ENCODE measurements at places on chromosomes 6 and 20.

- H3K4me1 ChIP-seq: no peaks in the 10 kb centered on the region
- H3K4me3 ChIP-seq: no peak overlapping the region
- H3K36me3 ChIP-seq: no peaks in the 10 kb centered on the region
- no peak for DNase-seq
- no peak overlapping the region for H3K27ac ChIP-seq
Observed at GRCh38 chr6:55512904-55513303, 66.1 kb downstream of the HMGCLL1 start.

DNA sequence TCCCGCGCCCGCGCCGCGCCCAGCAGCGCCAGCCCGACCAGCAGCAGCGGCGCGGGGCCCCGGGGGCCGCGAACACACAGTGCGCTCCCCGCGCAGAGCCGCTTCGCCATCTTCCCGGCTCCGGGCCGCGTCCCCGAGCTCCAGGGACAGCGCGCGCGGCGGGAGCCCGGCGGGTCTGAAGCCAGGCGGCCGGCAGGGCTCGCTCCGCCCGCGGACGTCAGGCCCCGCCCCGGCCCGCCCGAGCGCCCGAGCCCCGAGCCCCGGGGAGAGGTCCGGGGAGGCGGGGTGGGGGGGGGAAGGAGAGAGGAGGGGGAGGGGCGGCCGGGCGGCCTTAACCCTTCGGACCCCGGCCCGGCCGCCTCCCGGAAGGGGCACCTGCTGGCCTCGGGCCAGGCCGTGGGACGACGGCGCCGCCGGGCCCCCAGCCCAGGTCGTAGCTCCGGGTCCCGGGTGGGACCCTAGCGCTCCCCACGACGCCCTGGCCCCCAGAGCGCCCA is at the start of gene LAMA5:
TSS of gene LAMA5 (minus strand) at position 177 of the 497 bp plus-strand sequence. CDS start at position 110, 67 bp downstream.
- no peaks in the 10 kb centered on the region for H3K36me3 ChIP-seq
- no peak within 1 kb of the TSS for H3K27ac ChIP-seq
- peaks cover 49% of the 10 kb centered on the region for H3K27me3 ChIP-seq
- peaks cover 26% of the 10 kb centered on the region for H3K4me1 ChIP-seq
- peak within 1 kb of the TSS; percentile 40 for H3K4me3 ChIP-seq
- DNase-seq: no peak

DNA sequence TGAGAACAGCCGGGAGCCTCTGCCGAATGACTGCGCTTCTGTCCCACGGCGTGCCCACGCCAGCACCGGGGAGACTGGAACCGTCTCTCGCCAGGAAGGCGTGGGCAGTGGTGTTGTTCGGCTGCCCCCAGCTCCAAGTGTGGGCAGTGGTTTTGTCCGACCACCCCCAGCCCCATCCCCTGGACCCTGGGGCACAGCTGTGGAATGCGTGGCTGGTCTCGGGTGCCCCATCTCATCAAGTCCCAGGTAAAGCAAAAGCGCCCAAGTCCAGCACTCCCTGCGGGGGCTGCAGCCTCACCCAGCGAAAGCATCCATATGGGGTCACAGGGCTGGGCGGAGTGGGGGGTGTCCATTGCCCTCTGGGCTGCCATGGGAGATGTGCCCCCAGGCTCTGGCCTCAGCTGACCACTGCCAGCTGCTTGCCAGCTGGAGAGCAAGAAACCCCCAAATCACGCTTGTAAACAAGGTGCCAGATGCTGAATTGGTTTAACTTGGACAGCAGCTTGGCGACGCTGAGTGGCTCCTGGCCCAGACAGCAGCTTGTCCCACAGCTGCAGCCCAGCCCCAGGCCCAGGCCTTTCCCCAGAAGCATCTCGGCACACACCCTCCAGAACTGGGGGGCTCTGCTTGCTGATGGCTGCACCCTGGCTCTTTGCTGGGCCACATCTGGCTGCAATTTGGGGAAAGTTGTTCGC is 4.5 kb downstream of the CABLES2 start:
- no peak overlapping the region for H3K4me3 ChIP-seq
- H3K4me1 ChIP-seq: peaks cover 26% of the 10 kb centered on the region
- DNase-seq: no peak
- H3K27ac ChIP-seq: no peak overlapping the region

DNA sequence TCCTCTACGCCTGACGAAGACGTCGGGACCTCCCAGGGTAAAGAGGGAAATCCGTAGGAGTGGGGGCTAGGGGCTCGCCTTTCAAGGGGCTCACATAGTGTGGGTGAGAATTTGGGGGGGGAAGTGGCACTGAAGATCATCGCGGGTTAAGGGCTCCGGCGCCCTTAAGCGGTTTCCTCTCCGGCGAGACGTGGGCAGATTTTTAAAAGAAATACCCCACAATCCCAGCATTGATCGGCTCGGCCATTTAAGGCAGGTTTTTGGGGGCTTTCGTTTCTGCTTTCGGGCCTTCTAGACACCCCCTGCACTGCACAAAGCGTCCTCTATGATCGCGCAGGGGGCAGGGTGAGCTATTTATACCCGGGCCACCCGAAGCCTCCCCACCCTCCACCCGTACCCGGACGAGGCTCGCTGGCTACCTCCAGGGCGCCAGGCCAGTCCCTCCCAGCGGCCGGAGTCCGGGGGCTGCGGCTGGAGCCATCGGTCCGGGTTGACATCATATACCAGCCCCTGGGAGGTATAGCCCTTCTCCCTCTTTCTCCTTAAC is 1.2 kb downstream of the NKX2-2 start:
- no peak overlapping the region for H3K27ac ChIP-seq
- no peak for DNase-seq
- peak overlapping the region; percentile 28 for H3K4me3 ChIP-seq
- peaks cover 92% of the 10 kb centered on the region for H3K27me3 ChIP-seq
- no peaks in the 10 kb centered on the region for H3K36me3 ChIP-seq

GRCh38 chr20:33694639-33695012 is 8.4 kb upstream of the E2F1 start:
- no peaks in the 10 kb centered on the region for H3K27me3 ChIP-seq
- H3K4me1 ChIP-seq: peaks cover 13% of the 10 kb centered on the region
- no peak overlapping the region for H3K27ac ChIP-seq
- DNase-seq: no peak
- H3K4me3 ChIP-seq: no peak overlapping the region
